Thoracic aorta (tissue), 2 donors: ENCODE measurements at places on chromosomes 7 and 10. TPM values are rescaled to one million over a fixed set of nuclear protein-coding genes. Genes with fewer than 3 reads are reported as not detected.
A peak's percentile ranks its signal among the peaks of the same experiment; 100 is the strongest.

CALY gene
- not detected for total RNA-seq

SPAM1 gene
- total RNA-seq, result not detected

- peaks cover 13% of the 10 kb centered on the region for H3K4me1 ChIP-seq
- H3K27me3 ChIP-seq, result no peaks in the 10 kb centered on the region
- no peaks in the 10 kb centered on the region for H3K36me3 ChIP-seq
- DNase-seq, result no peak
Observed at GRCh38 chr7:77799078-77799964, 748 bp downstream of the PHTF2 start.

BMPER gene
- total RNA-seq, result 2.3 TPM

- no peak overlapping the region for H3K4me3 ChIP-seq
- H3K36me3 ChIP-seq, result no peaks in the 10 kb centered on the region
- H3K4me1 ChIP-seq, result no peaks in the 10 kb centered on the region
- DNase-seq, result no peak
- no peak overlapping the region for H3K27ac ChIP-seq
- H3K27me3 ChIP-seq, result no peaks in the 10 kb centered on the region
Observed at GRCh38 chr10:26981232-26981824, 119.0 kb downstream of the ANKRD26 start.

DNA sequence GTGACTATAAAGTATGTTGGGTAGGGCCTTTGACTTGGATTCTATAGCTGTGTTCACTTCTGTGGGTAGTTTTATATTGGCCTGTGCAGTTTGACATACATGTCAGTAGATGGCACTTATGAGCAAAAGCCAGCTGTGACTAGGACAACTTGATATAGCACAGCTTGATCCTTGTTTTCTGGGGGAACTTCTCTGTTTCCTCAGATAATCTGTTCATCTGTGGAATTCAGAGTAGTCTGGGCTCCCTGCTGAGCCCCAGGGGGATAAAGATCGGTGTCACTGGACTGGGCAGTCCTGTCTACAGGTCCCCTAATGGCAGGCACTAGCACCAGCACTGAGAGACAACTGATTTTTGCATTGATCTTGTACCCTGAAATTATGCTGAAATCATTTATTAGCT, 25.4 kb downstream of the CYP2C9 start:
- no peaks in the 10 kb centered on the region for H3K27me3 ChIP-seq
- no peak overlapping the region for H3K27ac ChIP-seq
- H3K4me3 ChIP-seq, result no peak overlapping the region
- DNase-seq, result no peak
- no peaks in the 10 kb centered on the region for H3K36me3 ChIP-seq

PIP gene
- not detected for total RNA-seq

GRCh38 chr7:70434376-70434775, 697.6 kb upstream of the GALNT17 start:
- DNase-seq, result no peak
- H3K27me3 ChIP-seq, result no peaks in the 10 kb centered on the region
- no peak overlapping the region for H3K27ac ChIP-seq

DNA sequence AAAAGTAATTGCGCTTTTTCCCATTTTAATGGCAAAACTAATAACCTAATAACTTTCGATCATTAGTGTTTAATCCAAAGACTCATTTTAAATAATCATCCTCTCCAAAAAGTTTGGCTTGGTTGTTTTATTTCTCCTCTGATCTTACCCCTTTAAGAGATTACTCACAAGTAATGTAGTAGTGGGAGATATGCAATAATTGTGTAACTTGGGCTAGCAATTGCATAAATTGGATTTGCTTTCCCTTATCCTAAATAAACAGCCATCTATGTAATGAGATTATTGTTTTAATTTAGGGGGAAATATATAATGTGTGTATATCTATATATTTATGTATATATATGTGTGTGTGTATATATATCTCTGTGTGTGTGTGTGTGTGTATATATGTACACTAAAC, 82.5 kb downstream of the RNLS start:
- no peak overlapping the region for H3K27ac ChIP-seq
- no peaks in the 10 kb centered on the region for H3K4me1 ChIP-seq
- H3K36me3 ChIP-seq, result no peaks in the 10 kb centered on the region
- H3K4me3 ChIP-seq, result no peak overlapping the region

PLEKHS1 gene
- 0.14 TPM for total RNA-seq

DNA sequence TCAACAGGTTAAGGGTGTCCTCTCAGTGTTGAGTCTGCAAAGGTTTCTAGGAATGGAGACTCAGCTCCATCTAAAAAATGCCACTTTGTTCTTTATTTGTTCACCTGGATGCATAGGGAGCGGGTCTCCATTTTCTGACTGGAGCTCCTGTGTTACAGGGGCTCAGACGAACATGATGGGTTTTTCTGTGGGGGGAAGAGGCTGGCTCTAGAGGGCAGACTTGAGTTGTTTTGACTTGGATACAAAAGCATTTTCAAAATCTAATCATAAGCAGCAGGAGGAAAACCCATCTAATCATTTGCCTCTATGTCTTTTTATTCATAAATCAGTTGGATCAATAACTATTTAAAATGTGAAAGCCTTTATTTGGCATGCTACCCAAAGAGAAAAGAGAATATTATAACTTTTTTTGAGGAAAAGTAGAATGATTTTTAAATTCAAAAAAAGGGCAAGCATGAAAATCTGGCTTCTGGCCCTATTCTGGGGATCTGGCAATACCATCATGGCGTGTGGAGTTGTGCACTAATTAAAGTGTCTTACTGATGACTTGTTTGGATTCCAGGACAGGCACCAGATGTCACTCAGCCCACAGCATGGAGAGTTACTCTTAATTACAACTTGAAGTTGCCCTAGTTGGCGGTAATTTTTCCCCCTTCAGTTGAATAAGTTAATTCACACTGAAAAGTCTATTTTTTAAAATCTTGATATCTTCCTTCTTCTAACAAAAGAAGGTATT, 594.9 kb downstream of the REEP3 start:
- no peaks in the 10 kb centered on the region for H3K4me1 ChIP-seq
- H3K27me3 ChIP-seq, result no peaks in the 10 kb centered on the region
- no peak for DNase-seq
- H3K36me3 ChIP-seq, result no peaks in the 10 kb centered on the region
- H3K27ac ChIP-seq, result no peak overlapping the region

GRCh38 chr7:118104812-118105441, 79.0 kb upstream of the LSM8 start:
- H3K27me3 ChIP-seq, result no peaks in the 10 kb centered on the region
- no peak overlapping the region for H3K4me3 ChIP-seq
- no peaks in the 10 kb centered on the region for H3K36me3 ChIP-seq

CPED1 gene
- 77.4 TPM for total RNA-seq

DNA sequence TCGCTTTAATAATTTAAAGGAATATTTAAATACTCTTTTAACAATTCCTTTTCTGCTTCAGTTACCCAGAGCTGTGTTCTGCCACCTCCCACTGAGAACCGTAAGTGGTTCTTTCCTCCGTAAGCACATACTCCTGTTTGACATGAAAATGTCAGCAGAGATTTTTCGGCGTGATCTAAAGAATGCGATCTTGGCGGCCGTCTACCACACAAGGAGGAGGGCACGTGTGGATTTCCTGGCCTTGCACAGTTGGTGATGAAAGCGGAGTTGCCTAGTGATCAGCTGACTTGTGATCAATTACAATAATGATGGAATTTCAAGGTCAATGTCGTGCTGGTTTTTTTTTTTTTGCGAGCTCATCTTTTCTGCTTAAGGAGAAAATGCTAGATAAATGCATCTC, 35.6 kb upstream of the INSIG1 start:
- DNase-seq, result no peak
- no peak overlapping the region for H3K27ac ChIP-seq
- H3K4me1 ChIP-seq, result peaks cover 14% of the 10 kb centered on the region
- H3K27me3 ChIP-seq, result no peaks in the 10 kb centered on the region
- H3K36me3 ChIP-seq, result no peaks in the 10 kb centered on the region

DNA sequence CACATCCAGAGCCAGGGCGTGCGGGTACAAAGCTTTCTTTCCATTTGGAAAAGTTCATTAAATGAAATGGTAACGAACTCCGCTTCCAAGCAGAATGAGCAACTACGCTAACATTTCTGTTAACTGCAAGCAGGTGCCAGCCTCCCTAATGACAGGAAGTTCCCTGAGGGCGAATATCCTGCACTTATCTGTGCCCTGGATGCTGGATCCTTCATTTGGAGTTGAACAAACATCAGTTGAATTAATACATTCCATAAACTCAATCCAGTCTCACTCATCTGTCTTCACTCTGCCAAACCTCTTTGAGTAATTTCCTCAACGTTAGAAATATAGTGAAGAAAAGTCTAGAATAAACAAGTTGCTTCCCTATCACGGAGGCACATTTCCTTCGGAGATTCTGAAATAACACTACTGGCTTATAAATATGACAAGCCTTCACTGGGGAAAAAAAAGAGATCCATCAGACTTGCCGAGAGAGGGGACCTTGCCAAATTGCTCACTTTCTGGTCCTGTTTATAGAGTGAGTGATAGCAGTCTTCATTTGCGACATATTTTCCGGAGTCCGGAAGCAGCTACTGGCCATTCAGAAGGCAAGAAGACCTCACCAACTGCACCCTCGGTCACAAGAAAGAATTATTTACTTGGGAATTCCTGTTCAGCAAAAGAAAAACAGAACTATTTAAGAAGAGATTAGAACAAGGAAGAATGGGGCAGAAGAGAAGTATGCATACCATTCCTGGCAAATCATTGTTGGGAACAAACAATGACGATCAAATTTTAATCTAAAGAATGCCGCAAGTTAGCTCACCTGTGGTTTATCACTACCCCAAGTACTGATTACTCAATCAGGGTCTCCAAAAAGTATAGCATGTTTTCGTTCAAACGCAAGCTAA, 196.4 kb downstream of the FAM107B start:
- H3K27me3 ChIP-seq, result no peaks in the 10 kb centered on the region
- H3K27ac ChIP-seq, result peak overlapping the region; percentile 6
- DNase-seq, result no peak
- peaks cover 24% of the 10 kb centered on the region for H3K4me1 ChIP-seq

DNA sequence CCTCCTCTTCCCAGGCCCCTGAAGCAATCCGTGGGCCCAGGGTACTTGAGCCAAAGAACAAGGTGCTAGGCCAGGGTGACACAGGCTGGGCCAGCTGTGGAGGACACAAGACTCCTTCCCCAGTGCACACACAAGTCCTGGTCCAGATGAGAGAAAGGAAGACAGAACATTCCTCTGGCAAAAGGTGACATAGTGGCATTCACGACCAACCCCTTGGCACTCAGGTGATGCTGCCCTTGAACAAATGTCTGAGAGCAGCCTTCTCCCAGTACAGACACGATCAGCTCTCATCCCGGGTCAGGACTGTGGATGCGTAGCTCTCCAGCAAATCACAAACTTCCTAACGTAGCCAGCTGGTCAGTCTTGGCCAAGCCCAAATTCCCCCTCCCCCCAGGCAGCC, 118.5 kb downstream of the OAT start:
- no peaks in the 10 kb centered on the region for H3K36me3 ChIP-seq
- no peaks in the 10 kb centered on the region for H3K4me1 ChIP-seq
- no peak overlapping the region for H3K27ac ChIP-seq
- H3K4me3 ChIP-seq, result no peak overlapping the region
- no peaks in the 10 kb centered on the region for H3K27me3 ChIP-seq

SUGCT gene
- total RNA-seq, result 15.2 TPM

FOXI2 gene
- 0.78 TPM for total RNA-seq

- no peaks in the 10 kb centered on the region for H3K4me1 ChIP-seq
- DNase-seq, result no peak
- no peak overlapping the region for H3K4me3 ChIP-seq
- no peaks in the 10 kb centered on the region for H3K27me3 ChIP-seq
Observed at GRCh38 chr10:18097524-18097923, 42.7 kb upstream of the CACNB2 start.

GRCh38 chr7:8719102-8719501, 285.7 kb downstream of the NXPH1 start:
- H3K36me3 ChIP-seq, result no peaks in the 10 kb centered on the region
- no peak overlapping the region for H3K4me3 ChIP-seq
- no peaks in the 10 kb centered on the region for H3K4me1 ChIP-seq
- no peaks in the 10 kb centered on the region for H3K27me3 ChIP-seq

DNA sequence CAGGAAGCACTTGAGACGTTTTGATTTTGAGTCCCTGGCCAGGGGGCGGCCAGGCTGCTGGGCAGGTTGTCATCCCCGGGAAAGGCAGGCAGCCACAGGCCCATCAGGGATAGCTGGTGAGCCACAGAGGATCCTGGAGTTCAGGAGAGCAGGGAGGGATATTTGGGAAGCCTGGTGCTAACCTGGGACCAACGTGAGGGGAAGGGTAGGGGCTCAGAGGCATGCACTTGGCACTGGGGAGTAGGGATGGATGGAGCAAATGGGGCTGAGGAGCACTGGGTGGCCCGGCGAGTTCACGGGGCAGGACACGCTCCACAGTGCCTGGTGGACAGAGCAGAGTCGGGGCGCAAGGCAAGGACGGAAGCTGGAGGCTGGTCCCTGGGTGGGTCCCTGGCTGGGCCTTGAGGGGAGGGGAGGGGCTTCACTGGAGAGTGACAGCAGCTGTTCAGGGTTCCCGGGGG, 30.2 kb downstream of the LRRC27 start:
- H3K27ac ChIP-seq, result no peak overlapping the region
- no peaks in the 10 kb centered on the region for H3K27me3 ChIP-seq
- no peaks in the 10 kb centered on the region for H3K4me1 ChIP-seq
- peaks cover 6% of the 10 kb centered on the region for H3K36me3 ChIP-seq

SEMA3D gene
- total RNA-seq, result 18.5 TPM

- no peaks in the 10 kb centered on the region for H3K4me1 ChIP-seq
- H3K27ac ChIP-seq, result no peak overlapping the region
- no peaks in the 10 kb centered on the region for H3K36me3 ChIP-seq
- no peak for DNase-seq
- no peaks in the 10 kb centered on the region for H3K27me3 ChIP-seq
Observed at GRCh38 chr7:2120251-2120660, 112.5 kb downstream of the MAD1L1 start.

FAM25A gene
- total RNA-seq, result not detected

DNA sequence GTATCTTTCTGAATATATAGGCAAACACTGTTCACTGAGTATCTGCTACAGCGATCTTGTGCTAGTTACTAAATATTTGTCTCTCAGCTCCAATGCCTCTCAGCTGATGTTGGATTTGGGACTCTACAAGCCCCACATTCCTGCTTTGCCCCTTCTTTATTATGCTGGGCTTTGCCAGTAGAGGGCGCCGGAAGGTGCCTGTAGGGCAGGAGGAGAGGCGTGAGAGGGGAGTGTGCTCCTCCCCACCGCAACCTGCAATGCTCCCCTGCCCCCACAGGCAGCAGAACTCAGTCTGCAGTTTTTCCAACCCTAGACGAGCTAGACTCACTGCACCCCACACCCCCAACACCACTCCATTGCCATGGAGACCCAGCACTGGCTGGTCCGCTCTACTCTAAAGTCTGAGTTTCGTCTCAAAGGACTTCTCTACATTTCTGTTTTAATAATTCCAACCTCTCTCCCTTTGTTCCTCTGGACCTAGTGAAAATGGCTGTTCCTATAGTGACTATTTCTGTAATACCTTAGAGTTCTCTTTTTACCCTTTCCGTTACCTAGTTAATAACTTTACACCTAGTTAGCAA, 337.6 kb downstream of the CCSER2 start:
- H3K4me1 ChIP-seq, result no peaks in the 10 kb centered on the region
- H3K27ac ChIP-seq, result no peak overlapping the region
- no peaks in the 10 kb centered on the region for H3K27me3 ChIP-seq
- H3K36me3 ChIP-seq, result no peaks in the 10 kb centered on the region
- DNase-seq, result no peak
- H3K4me3 ChIP-seq, result no peak overlapping the region

GRCh38 chr7:18312482-18312881, 183.1 kb upstream of the HDAC9 start:
- no peaks in the 10 kb centered on the region for H3K4me1 ChIP-seq
- no peak overlapping the region for H3K4me3 ChIP-seq
- DNase-seq, result no peak
- no peak overlapping the region for H3K27ac ChIP-seq
- H3K27me3 ChIP-seq, result no peaks in the 10 kb centered on the region
- no peaks in the 10 kb centered on the region for H3K36me3 ChIP-seq

- no peak for DNase-seq
- H3K27me3 ChIP-seq, result no peaks in the 10 kb centered on the region
- H3K27ac ChIP-seq, result no peak overlapping the region
Observed at GRCh38 chr7:105806592-105807447, 69.6 kb downstream of the ATXN7L1 start.

GNGT1 gene
- not detected for total RNA-seq
